ENCODE measurements at places on chromosomes 2 and 18. TPM values are rescaled to one million over a fixed set of nuclear protein-coding genes. Genes with fewer than 3 reads are reported as not detected.

DNA sequence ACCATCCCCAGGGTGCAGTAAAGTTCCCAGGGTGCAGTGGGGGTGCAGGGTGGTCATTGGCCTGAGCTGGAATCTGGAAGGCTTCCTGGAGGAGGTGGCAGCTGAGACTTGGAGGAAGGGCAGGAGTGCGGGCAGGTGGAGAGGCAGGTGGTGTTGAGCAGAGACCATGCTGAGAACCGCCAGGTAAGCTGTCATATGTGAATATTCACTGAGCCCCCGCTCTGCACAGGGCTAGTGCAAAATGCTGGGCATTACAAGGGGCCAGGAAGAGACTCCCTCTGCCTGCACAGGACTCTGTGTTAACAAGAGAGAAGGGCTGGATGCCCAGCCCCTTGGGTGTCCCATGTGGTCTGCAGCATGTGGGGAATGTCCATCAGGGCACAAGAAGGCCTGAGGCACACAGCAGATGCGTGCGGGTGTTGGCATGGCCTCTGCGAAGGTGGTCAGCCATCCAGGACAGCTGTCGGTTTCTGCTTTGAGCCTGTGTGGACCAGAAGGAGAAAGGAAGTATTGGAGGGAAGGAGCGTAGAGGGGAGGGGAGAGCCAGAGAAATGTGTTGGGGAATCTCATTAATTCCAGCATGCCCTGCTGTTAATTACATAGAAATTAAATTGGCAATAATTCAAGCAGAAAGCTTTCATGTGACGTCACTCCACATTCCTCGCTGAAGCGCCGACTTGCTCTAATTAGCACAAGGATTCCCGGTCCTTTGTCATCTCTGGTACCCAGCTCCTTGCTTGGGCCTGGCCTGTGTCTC lies 62.8 kb upstream of the OTOS start:
- no peak overlapping the region for H3K27ac ChIP-seq
- H3K27me3 ChIP-seq: peaks cover 18% of the 10 kb centered on the region
- no peak overlapping the region for H3K4me3 ChIP-seq
- no peaks in the 10 kb centered on the region for H3K36me3 ChIP-seq
- no peaks in the 10 kb centered on the region for H3K4me1 ChIP-seq

DNA sequence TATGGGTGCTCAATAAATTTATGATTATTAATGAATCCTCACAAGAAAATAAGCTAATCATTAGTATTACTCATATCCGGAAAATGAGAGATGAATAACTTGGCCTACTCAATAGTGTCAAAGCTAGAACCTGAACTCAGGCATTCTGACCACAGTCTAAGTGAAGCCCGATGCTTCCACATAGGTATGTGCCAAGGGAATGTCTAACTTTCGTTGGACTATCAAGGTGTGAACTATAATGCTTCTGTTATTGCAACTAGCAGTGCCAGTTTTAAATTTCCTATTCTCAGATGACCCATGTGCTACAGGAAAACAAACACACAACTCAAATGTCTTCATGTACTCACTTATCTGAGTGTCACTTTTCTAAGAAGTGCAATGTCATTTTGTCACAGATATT lies 1.8 kb downstream of the BARD1 start:
- no peaks in the 10 kb centered on the region for H3K27me3 ChIP-seq
- peak overlapping the region; percentile 99 for H3K27ac ChIP-seq
- no peaks in the 10 kb centered on the region for H3K36me3 ChIP-seq
- DNase-seq: no peak
- peaks cover 33% of the 10 kb centered on the region for H3K4me1 ChIP-seq

AP1S3 gene
- 11.5 TPM for total RNA-seq

DNAH6 gene
- total RNA-seq: 5.5 TPM

GRCh38 chr2:67399831-67400489 lies 2.8 kb downstream of the ETAA1 start:
- no peak for DNase-seq
- H3K27me3 ChIP-seq: no peaks in the 10 kb centered on the region
- H3K4me1 ChIP-seq: peaks cover 14% of the 10 kb centered on the region
- peaks cover 17% of the 10 kb centered on the region for H3K36me3 ChIP-seq
- peak overlapping the region; percentile 41 for H3K4me3 ChIP-seq

DNA sequence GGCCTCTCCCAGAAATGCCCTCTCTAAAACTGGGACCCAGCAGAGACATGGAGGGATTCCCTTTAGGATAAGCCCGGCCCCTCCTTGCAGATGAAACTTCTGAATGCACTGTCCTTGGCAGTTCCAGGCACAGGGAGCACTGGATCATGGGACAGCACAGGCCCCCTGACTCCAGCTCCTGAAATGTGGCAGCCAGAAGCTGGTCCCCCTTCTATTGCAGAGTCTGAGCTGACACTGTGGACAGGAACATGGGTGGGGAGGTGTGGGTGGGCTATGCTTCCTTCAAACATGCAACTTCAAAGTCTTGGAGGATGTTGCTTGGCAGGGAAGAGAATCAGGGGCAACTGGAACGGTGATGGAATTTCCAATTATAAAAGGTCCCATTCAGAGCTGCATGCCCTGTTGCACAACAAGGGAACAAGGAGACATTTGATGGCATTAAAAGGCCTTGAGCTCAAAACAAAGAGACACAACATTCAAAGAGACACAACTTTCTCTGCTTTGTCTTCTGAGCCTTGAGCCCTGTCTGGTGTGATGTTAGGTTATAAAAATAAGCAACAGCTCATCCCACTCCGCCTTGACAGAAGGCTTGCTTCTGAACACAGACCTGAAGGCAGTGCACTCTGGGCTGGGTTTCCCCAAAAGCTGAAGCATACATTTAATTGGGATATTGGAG lies 239.0 kb downstream of the OSR1 start:
- H3K27ac ChIP-seq: no peak overlapping the region
- H3K27me3 ChIP-seq: peaks cover 3% of the 10 kb centered on the region
- no peaks in the 10 kb centered on the region for H3K4me1 ChIP-seq
- no peak overlapping the region for H3K4me3 ChIP-seq
- H3K36me3 ChIP-seq: peaks cover 4% of the 10 kb centered on the region

UGT1A6 gene
- total RNA-seq: not detected

DNA sequence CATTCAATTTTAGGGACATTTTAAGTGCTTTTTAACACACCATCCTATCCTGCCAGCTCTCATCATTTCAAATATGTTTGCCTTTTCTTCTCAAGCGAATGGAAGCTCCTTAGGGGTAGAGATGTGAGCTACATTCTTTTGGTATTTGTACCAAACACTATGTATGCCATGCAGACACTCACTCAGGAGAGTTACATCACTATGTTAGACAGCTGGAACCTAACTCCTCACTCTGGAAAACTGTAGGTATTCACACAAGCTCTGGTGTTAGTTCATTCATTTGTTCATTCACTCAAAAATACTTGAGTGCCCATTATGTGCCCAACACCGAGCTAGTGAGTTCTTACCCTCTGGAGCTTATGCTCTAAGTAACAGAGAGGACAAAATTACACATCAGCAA lies 26.4 kb upstream of the RNU4ATAC start:
- H3K27ac ChIP-seq: no peak overlapping the region
- no peak for DNase-seq
- H3K4me1 ChIP-seq: peaks cover 15% of the 10 kb centered on the region
- H3K36me3 ChIP-seq: peaks cover 56% of the 10 kb centered on the region
- no peak overlapping the region for H3K4me3 ChIP-seq

DNA sequence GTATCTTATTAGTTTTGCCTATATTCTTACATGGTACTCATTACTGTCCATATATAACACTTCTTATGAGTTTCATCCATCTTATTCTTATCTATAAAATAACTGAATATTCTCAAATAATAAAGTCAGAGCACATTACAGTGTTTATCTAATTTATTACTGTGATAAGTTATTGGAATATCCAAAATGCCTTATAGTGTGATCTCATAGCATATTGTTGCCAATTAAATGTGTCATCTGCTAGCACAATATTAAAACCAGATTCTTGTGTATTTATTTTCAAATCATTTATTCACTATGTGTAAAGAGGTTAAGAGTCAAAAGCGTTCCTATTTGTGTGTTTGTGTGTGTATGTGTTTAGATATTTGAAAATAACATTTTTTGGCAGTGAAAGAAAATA lies 151.9 kb downstream of the WDR7 start:
- peaks cover 8% of the 10 kb centered on the region for H3K4me1 ChIP-seq
- no peak overlapping the region for H3K4me3 ChIP-seq
- no peak overlapping the region for H3K27ac ChIP-seq
- DNase-seq: no peak
- peaks cover 6% of the 10 kb centered on the region for H3K36me3 ChIP-seq

DNA sequence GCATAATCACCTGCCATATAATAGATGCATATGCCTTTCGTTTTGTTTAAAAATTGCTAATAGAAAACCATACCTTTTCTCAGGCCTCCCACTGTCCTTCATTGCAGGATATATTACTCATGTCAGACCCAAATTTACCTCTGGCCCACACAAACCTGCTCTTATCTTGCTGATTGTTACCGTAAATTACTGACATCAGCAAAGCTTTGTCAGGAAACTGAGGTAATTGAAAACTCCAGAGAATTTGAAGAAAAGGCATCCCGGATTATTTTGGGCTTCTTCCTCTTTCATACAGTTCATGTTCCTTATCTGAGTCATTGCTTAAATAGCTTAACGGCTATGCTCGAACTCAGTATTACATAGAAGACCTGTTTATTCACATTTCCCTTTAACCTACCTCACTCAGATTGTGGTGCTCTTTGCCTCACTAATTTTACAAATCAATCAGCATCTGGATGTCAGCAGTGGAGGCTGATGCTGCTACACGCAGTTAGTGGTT lies 145.7 kb downstream of the ZEB2 start:
- H3K36me3 ChIP-seq: no peaks in the 10 kb centered on the region
- peaks cover 7% of the 10 kb centered on the region for H3K4me1 ChIP-seq
- no peak overlapping the region for H3K4me3 ChIP-seq
- peaks cover 33% of the 10 kb centered on the region for H3K27me3 ChIP-seq

DNA sequence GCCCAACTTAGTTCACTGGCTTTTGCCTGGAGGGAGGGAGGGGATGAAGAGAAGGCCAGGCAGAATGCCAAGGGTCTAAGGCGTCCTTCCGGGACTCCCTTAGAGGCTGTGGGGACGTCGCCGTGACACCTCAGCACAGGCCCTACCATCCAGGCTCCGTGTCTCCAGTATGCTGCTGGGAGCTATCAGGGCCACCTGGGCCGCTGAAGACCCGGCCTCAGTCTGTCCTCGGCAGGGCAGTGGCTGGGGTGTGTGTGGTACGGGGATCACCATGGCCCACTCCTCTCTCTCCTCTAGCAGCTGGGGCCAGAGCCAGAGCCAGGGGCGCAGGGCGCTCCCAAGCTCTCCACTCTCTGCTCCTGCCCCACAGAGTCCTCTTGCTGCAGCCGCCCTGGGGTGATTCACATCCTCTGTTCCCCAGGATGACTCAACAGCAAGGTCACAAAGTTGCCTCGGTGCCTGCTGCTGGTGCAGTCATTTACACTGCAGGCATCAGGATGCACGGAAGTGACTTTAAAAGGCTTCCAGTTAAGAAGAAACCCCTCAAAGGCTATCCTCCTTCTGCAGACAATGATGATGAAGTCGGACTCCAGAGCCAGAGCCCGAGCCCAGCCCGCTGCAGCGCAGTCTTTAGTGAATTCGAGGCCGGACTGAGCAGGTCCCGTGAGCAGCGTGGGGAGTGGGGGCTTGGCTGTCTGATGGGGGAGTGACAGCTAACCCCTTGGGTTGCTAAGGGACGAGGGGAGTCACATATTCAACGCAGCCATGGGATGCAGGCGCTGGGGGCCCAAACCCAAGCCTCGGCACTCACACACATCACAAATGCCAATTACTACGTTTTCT lies 31.9 kb downstream of the SNORC start:
- H3K4me3 ChIP-seq: no peak overlapping the region
- no peaks in the 10 kb centered on the region for H3K27me3 ChIP-seq
- no peak overlapping the region for H3K27ac ChIP-seq
- no peaks in the 10 kb centered on the region for H3K36me3 ChIP-seq
- no peaks in the 10 kb centered on the region for H3K4me1 ChIP-seq
- DNase-seq: no peak

FLACC1 gene
- total RNA-seq: 0.69 TPM

TBR1 gene
- total RNA-seq: not detected

DNA sequence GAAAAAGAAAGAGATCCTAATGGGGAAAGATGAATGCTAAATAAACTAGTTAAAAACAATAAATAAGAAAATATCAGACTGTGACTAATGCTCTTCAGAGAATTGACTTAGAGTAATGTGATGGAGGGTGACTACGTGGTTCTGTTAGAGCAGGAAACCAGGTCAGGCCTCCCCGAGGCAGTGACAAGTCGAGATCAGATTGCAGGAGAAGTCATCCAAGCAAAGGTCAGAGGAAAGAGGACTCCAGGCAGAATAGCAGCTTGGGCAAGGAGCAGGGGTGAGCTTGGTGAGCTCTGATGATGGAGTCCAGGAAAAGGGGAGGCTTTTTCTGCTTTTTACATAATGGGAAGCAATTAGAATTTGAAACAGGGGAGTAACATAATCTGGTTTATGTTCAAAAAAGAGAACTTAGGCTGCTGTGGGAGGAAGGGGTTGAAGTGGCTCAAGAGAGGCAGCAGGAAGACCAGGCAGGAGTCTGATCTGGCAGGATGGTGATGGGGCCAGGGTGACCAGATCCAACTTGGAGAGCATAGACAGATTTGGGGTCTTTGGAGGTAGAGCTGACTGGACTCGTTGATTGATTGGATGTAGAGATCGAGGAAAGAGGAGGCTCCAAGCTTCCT lies 27.3 kb upstream of the ITGB6 start:
- no peak overlapping the region for H3K4me3 ChIP-seq
- H3K27me3 ChIP-seq: no peaks in the 10 kb centered on the region
- H3K4me1 ChIP-seq: peaks cover 44% of the 10 kb centered on the region
- no peak overlapping the region for H3K27ac ChIP-seq
- H3K36me3 ChIP-seq: no peaks in the 10 kb centered on the region

GRCh38 chr18:36718705-36719328 lies 110.0 kb downstream of the TPGS2 start:
- no peaks in the 10 kb centered on the region for H3K36me3 ChIP-seq
- H3K4me1 ChIP-seq: no peaks in the 10 kb centered on the region
- no peak overlapping the region for H3K4me3 ChIP-seq
- H3K27ac ChIP-seq: no peak overlapping the region
- DNase-seq: no peak
- H3K27me3 ChIP-seq: no peaks in the 10 kb centered on the region

CTNNA2 gene
- 10.2 TPM for total RNA-seq

IL18R1 gene
- total RNA-seq: 0.13 TPM

GRCh38 chr2:26580751-26581150 lies 60.4 kb downstream of the CIB4 start:
- peaks cover 43% of the 10 kb centered on the region for H3K27me3 ChIP-seq
- no peaks in the 10 kb centered on the region for H3K4me1 ChIP-seq
- H3K36me3 ChIP-seq: no peaks in the 10 kb centered on the region
- no peak overlapping the region for H3K4me3 ChIP-seq

GRCh38 chr2:156323754-156324153 lies 8.8 kb downstream of the NR4A2 start:
- H3K4me3 ChIP-seq: no peak overlapping the region
- DNase-seq: no peak
- H3K4me1 ChIP-seq: peaks cover 8% of the 10 kb centered on the region
- H3K27ac ChIP-seq: no peak overlapping the region
- H3K36me3 ChIP-seq: peaks cover 48% of the 10 kb centered on the region
